ENCODE measurements at places on chromosomes 2 and 18.

- no peak for DNase-seq
These were observed 117.6 kb downstream of the DOCK10 start for GRCh38 chr2:224924631-224925030.

DNA sequence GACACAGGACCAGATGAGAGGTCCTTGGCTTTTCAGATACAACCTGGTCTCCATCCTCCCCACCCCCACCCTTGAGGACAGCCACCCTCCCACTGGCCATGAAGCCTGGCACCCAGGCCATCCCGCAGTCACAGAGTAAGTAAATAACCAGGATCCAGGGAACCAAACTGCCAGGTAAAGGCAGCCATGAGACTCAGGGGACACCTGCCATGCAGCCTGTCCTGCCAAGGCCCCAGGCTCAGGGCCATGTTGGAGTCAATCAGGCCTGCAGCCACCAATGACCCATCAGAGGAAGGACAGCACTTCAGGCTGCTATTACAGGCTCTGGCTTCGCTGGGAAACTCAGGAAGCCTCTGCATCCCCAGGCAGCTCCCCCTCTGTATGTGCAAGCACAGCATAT lies 15.6 kb downstream of the SPATA3 start:
- DNase-seq = no peak

- DNase-seq = no peak
These were observed 8.3 kb downstream of the PPP1R7 start for GRCh38 chr2:241158546-241158900.

DNA sequence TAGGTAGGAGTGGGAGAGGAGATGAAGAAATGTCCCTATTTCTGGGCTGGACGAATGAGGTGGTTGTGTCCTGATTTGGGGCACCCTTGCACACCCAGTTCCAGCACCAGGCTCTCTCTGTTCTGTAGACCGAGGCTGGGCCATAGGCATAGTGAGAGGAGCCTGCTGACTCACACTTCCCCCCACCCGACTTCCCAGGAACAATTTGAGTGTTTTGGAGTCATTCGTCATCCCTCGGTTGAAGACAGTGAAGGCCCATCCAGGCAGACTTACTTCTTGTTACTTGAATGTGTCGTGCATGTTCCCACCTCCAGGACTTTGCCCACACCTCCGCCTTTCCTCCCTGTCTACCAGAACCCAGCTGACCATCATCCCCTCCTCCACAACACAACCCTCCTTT lies 179.1 kb downstream of the HAUS1 start:
- DNase-seq = no peak

DNA sequence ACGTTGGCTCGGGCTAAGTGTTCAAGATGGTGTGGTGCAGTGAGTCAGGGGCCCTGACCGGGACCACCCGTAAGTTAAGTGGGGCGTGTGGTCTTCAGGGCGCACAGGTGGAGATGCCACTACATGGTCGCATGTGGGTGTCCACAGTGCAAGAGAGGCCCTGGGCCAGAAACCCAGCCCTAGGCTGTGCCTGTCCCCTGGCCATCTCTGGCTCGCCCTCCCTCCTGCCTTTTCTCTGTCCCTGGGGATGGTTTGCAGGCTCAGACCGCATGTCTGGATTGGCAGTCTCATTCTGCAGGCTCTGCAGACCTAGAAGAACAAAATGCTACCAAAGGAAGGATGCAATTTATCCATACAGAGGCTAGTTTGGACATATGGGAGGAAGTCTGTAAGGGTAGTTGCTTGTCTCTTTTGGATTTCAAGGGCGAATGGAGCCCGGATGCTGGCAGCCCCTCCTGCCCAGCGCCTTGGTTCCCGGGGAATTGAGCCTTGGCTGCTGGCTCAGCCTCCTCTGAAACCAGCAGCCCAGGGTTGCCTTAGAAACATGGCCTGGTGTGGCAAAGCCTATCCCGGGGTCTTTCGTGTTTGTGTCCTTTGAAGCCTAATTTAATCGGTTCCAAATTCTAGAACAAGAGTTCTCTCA lies 417.5 kb upstream of the HS6ST1 start:
- DNase-seq = no peak

DNA sequence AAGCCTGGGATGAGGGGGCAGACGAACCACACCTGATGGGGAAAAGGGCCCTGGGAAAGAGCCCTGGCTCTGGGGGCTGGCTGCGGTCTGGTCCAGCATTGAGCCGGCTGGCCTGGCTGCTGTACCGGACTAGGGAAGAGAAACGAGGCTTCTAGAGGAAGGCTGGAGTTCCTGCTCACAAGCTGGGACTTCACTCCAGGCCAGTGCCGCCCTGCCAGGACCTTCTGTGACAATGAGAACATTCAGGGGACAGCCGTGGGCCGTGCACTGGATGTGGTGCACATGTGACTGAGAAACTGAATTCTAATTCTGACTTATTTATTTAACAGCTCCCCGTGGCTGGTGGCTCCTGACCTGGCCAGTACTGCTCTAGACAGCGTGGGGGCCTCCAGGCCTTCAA lies 269.3 kb downstream of the HDAC4 start:
- DNase-seq = no peak

DNA sequence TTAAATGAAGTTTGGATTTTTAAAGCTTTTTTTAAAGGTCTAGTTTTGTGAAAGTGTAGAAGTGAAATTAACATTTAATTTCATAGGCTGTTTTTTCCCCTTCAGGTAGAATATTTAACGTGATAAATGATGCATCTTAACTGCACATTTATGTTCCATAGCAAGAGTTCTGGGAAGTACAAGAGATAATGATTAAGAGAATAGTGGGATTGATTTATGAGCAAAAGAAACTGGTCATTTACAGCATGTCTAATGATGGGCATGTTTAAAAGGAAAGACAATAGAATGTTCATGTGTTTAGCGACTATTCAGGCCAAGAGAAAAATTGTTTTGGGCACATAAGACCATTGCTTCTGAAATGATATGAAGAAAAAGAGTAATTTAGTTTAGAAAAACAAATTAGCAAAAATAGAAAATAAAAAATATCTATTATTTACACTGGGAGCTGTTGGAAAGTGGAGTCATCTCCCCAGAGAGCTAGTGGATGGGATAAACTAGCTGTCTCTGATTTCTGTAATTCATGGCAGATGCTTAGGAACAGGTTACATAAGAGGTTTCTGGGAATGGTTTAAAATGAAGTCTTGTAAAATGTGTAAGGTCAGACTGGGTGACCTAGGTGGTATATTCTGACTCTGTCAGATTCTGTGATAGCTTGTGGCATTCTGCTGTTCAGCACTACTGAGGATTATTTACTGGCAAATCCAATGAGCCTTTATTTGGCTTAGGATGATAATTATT lies 60.7 kb downstream of the WDR7 start:
- DNase-seq = no peak

DNA sequence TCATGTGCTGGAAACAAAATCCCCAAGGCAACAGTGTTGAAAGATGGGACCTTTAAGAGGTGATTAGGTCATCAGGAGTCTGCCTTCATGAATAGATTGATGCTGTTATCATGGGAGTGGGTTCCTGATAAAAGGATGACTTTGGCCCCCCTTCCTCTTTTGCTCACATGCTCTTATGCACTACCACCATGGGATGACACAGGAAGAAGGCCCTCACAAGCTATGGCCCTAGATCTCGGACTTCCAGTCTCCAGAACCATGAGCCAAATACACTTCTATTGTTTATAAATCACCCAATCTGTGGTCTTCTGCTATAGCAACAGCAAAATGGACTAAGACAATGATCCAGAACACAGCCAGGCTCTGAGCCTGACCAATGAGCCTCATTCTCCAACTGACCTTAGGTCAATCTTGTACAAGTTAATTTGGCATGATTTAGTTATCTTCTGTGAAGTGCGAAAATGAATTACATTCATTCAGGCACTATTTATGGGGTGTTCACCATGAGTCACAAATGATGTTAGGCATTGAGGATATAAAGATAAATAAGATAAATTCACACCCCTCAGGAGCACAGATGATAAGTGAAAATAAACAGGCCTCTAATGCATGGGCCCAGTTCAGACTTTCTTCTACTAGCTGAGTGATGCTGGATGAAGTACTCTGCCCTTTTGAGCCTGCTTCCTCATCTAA lies 37.7 kb upstream of the NT5C1B start:
- DNase-seq = no peak

DNA sequence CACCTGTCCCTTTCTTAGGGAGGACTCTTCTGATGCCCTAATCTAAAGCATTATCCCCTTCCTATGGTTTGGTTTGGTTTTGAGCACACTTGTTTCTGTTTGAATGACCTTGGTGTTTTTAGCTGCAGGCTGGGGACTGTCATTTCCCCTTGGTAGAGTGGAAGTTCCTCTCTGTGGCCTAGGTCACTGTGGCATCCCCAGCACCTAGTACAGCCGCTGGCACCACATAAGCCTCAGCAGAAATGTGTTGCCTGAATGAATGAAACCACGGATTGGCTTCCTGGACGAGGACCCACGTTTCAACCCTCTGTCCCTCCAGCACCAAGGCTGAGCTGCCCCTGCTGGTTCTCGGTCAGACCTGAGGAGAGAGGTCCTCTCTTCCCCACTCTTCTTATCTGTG lies 159.9 kb downstream of the CTIF start:
- DNase-seq = no peak

DNA sequence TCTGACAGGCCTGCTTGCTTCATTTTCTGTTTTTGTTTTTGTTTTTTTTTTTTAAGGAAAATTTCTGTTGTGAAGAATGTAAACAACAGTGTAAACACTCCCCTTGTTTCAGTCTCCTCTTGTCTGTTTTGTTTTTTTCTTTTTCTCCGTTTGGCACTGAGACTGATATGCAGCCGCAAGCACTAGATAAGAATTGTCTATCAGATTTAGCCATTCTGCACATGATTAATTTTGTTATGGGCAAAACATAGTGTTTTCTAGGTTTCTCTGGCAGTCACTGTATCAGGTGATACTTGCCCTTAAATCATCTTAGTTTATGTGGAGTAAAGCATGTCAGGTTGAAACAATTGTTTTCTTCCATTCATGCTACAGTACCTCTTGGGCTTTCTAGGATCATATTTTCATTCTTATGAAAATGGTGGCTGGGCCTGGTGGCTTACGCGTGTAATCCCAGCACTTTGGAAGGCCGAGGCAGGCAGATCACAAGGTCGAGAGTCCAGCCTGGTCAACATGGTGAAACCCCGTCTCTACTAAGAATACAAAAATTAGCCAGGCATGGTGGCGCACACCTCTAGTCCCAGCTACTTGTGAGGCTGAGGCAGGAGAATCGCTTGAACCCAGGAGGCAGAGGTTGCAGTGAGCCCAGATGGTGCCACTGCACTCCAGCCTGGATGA lies 12.9 kb upstream of the RBMS1 start:
- no peak for DNase-seq

DNA sequence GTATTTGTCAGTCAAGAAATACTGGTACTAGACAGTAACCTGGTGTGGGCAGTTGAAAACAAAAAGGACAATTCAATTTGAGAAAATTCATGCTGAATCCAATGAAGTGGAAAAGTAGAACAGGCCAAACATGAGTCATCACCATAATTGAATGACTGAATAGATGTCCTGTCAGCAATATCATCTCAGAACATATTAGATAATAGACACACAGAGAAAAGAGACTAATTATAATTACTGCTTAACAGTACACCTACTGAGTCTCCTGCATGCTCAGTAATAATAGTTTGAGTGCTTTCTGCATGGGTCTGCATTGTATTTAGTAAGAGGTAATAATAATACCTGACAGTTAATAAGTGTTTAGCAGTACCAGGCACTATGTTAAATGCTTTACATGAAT lies 138.6 kb upstream of the ZC3H15 start:
- DNase-seq = no peak

DNA sequence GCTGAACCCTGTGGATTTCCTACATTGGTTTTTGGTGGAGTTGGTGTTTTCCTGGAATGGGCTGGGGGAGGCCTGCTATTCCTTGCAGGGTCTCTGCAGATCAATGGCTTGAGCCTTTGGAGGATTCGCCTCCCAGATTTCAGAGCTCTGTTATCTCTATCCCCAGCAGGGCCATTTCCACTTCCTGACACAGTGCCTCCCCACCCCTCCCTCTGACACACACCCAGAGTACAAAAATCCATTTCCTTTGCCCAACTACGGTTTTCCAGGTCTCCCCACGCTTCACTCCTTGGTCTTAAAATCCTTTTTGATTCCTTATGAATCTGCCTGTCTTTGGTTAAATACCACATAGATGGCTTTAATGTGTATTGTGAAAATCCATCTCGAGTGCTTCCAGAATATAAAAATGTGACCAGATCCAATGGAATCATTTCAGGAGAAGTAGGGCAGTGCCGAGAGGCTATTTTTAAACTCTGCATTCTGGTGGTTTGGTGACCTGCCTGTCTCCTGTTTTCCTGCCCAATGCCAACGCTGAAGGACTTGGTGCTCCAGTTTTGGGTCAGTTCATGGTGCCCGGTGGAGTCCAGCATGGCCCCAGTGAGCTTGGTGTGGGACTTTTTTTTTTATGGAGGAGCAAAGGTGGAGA lies 60.9 kb downstream of the ARL4C start:
- DNase-seq = no peak

- DNase-seq = no peak
These were observed 23.7 kb downstream of the ASB1 start for GRCh38 chr2:238450440-238450861.

GRCh38 chr2:172227719-172228118 lies 125.0 kb upstream of the DLX2 start:
- DNase-seq = no peak

DNA sequence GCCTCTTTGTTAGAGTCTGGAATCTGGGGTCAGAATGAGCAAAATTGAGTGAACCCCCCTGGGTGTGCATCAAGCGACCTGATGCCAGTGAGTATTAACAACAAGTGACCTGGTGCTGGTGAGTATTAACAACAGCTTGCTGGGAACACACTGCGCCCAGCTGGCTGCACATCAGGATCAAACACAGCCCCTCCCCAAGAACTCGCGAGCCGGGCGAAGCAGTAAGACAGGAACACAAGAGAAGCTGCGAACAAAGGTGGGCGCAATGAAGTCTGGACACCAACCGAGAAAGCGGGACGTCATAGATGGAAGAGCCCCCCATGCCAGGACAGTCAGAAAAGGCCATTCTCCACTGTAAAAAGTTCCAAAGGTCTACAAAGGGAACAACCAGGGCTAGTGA lies 34.3 kb downstream of the CRACDL start:
- DNase-seq = no peak

- DNase-seq = no peak
These were observed 5.6 kb downstream of the RPL31 start for GRCh38 chr2:101007415-101008345.
